ENCODE measurements at places on chromosomes 4 and X.

DNA sequence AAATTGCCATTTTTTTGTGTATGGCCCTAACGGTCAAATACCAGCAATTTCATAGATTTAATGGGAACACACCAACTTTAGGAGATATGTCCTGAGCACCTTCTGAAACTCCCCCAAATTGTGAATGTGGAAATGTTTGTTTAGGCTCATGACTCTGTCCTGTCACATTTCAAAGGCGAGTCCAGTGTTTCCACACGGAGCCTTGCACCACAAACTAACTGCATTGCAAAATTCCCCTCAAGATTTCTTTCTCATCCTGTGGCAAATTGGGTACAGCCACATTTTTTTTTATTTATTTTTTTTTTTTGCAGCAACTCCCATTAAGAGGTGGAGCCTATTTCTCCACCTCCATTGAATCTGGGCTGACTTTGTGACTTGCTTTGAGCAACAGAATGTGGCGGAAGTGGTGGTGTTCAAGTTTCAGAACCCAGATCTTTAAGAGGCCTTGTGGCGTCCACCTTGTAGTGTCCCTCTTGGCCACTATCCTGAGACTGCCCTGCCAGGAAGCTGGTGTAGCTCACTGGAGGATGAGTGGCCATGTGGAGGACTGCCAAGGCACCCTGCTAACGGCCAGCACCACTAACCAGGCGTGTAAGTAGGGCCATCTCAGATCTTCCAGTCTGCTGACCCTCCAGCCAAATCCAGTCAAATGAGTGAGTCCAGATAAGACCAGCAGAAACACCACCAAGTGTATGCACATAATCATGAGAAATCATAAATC is 172.4 kb upstream of the SCML1 start:
- no peak for DNase-seq

- DNase-seq: no peak
Measured at GRCh38 chr4:152478461-152479237, 57.2 kb downstream of the FBXW7 start.

- DNase-seq: no peak
Measured at GRCh38 chr4:166980419-166980818, 253.9 kb downstream of the SPOCK3 start.

DNA sequence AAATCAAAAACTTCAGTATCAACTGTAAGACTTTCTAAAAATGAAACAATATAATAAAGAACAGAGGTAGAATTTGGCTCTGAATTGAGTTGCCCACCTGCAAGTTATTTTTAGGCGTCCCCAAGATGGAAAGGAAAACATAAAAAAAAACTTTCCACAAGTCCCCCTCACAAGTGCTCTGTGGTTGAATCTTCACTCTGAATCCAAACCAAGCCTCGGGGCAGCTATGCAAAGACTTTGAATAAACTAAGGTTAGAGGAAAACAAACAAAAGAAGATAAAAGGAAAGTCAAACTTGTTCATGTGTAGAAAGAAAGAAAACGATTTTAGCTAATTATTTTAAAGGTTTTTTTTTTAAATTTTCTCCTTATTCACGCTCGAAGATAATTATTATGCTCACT is 372.4 kb upstream of the SLIT2 start:
- DNase-seq: no peak

All from Caco-2 (cell line).